T-helper 17 cell (primary cell): ENCODE measurements at places on chromosomes 4 and X. TPM values are rescaled to one million over a fixed set of nuclear protein-coding genes. Genes with fewer than 3 reads are reported as not detected.

The BLTP1 gene
- 93.8 TPM for total RNA-seq

The KLHL13 gene
- total RNA-seq, result 0.20 TPM

The ATOH1 gene
- not detected for total RNA-seq

The MAP9 gene
- 19.5 TPM for total RNA-seq

The HTR2C gene
- not detected for total RNA-seq

The MAGEA10 gene
- not detected for total RNA-seq

The FAM9C gene
- total RNA-seq, result not detected

- H3K36me3 ChIP-seq, result no peaks in the 10 kb centered on the region
- DNase-seq, result no peak
- H3K27me3 ChIP-seq, result peaks cover 8% of the 10 kb centered on the region
- H3K4me1 ChIP-seq, result no peaks in the 10 kb centered on the region
- H3K4me3 ChIP-seq, result no peak overlapping the region
Measured at GRCh38 chr4:17072483-17072882, 174.0 kb upstream of the LDB2 start.

DNA sequence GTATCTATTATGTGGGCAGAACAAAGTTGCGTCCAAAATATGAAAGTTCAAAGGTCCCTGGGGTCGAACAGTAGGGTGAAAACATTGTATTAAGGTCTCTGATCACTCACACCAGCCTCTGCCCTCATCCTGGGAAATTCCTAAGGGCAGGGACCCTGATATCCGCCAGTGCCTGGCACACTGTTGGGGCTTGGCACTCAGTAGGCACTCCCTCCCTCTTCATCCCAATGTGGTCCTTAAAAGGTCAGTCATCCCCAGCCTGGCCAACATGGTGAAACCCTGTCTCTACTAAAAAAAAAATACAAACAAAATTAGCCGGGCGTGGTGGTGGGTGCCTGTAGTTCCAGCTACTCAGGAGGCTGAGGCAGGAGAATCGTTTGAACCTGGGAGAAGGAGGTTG is 6.3 kb downstream of the NDUFB11 start:
- no peak for DNase-seq
- no peak overlapping the region for H3K27ac ChIP-seq
- H3K36me3 ChIP-seq, result peaks cover 4% of the 10 kb centered on the region
- no peak overlapping the region for H3K4me3 ChIP-seq
- peaks cover 11% of the 10 kb centered on the region for H3K4me1 ChIP-seq

DNA sequence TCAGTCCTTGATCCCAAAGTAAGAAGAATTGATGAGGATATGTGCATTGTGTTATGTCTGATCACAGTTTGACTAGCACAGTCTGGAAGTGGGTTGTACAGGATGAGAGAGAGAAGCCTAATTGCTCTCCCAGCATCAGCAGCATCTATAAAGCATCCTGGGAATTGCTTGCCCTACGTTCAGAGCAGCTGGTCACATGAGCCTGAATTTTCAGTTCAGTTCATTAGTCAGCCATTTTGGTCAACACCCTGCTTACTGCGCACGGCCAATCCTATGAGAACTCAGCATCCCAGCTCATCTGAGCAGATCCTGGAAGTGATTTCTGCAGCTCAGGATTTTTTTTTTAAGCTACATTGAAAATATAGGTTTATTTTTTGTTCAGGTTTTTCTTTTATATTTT is at the start of gene RUFY3:
TSS of gene RUFY3 (plus strand) at position 218 of the 400 bp plus-strand sequence. CDS start 610 bp downstream, outside the sequence.
- peak within 1 kb of the TSS; percentile 41 for H3K4me3 ChIP-seq
- H3K36me3 ChIP-seq, result no peaks in the 10 kb centered on the region
- H3K4me1 ChIP-seq, result peaks cover 9% of the 10 kb centered on the region

GRCh38 chrX:48472851-48473703 is 2.9 kb upstream of the FTSJ1 start:
- H3K4me1 ChIP-seq, result peaks cover 24% of the 10 kb centered on the region
- no peak overlapping the region for H3K4me3 ChIP-seq
- H3K27ac ChIP-seq, result no peak overlapping the region
- no peaks in the 10 kb centered on the region for H3K27me3 ChIP-seq
- DNase-seq, result no peak

GRCh38 chrX:134406356-134407064 is 53.5 kb upstream of the HPRT1 start:
- H3K36me3 ChIP-seq, result no peaks in the 10 kb centered on the region
- H3K27me3 ChIP-seq, result no peaks in the 10 kb centered on the region
- no peak overlapping the region for H3K27ac ChIP-seq
- peaks cover 2% of the 10 kb centered on the region for H3K4me1 ChIP-seq
- no peak overlapping the region for H3K4me3 ChIP-seq

GRCh38 chr4:30950737-30951136 is 230.6 kb downstream of the PCDH7 start:
- no peaks in the 10 kb centered on the region for H3K36me3 ChIP-seq
- DNase-seq, result no peak

GRCh38 chr4:171519457-171519856 is 293.7 kb upstream of the GALNTL6 start:
- no peaks in the 10 kb centered on the region for H3K36me3 ChIP-seq
- H3K4me1 ChIP-seq, result no peaks in the 10 kb centered on the region
- H3K27ac ChIP-seq, result no peak overlapping the region
- DNase-seq, result no peak

- no peak overlapping the region for H3K4me3 ChIP-seq
- H3K27ac ChIP-seq, result no peak overlapping the region
- no peak for DNase-seq
Measured at GRCh38 chr4:186404562-186405134, 138.7 kb downstream of the F11 start.

DNA sequence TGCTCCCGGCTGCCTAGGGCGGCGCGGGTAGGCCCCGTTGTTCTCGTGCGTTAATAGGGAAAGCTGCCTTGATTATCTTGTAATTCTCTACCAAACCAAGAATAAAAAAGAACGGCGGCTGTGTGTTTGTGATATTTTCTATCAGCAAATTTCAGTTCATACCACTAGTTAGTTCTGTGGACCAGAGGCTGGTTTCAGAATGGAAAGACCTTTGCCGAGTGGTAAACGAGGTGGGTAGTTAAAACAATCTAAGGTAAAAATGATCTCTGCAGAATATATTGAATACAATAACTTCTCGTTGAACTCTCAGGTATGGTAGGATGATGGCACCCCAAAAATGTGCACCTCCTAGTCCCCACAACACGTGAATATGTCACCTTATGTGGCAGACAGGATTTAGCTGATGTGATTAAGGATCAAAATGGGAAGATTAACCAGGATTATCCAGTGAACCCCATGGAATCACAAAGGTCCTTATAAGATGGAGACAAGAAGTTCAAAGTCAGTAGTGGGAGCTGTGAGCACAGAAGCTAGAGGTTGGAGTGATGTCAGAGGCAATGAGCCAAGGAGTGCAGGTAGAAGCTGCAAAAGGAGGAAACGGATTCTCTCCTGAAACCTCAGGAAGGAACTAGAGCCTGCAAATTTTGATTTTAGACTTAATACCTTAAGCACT is 574 bp upstream of the CFAP97 start:
- DNase-seq, result no peak
- H3K27ac ChIP-seq, result peak overlapping the region; percentile 99
- H3K27me3 ChIP-seq, result no peaks in the 10 kb centered on the region
- peak overlapping the region; percentile 97 for H3K4me3 ChIP-seq

- no peaks in the 10 kb centered on the region for H3K36me3 ChIP-seq
- H3K4me3 ChIP-seq, result no peak overlapping the region
- no peak overlapping the region for H3K27ac ChIP-seq
- DNase-seq, result no peak
- no peaks in the 10 kb centered on the region for H3K27me3 ChIP-seq
Measured at GRCh38 chr4:146415829-146416228, 105.9 kb downstream of the SLC10A7 start.

DNA sequence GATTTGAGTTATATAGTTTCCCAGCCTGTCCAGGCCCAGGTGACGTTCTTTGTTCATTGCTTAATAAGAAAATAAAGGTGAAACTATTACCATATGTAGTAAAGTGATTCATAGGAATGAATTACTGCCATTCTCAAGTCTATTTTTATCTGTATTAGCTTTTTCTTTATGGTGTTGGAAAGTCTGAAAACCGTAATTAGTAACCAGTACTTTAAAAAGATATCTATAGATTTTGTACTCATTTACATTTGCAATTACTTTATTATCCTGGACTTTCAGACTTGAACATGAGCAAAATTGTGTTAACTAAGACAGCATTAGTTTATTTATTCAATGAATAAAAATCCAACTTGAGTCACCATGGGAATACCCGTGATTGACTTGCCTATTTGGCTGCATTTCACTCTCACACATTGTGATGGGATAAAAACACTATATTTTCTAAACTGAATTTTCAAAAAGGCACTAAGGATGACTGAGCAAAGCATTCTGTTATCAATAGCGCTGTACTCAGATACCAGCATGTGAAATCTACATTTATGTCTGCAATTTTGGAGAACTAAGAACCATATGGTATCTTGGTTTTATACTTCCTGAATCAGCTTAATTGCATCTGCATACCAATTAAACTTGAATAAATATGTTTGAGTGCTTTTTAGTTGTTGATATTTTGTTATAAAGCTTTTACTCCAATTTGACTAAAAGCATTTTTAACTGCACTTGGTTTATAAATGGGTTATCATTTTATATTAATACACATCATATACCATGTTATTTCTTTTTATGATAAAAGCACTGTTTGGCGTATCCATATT is 154.6 kb downstream of the CCSER1 start:
- no peaks in the 10 kb centered on the region for H3K27me3 ChIP-seq
- H3K27ac ChIP-seq, result no peak overlapping the region
- H3K4me1 ChIP-seq, result peaks cover 3% of the 10 kb centered on the region

- no peaks in the 10 kb centered on the region for H3K36me3 ChIP-seq
- no peak overlapping the region for H3K27ac ChIP-seq
- no peak overlapping the region for H3K4me3 ChIP-seq
- DNase-seq, result no peak
Measured at GRCh38 chr4:6225469-6225868, 25.1 kb upstream of the JAKMIP1 start.

DNA sequence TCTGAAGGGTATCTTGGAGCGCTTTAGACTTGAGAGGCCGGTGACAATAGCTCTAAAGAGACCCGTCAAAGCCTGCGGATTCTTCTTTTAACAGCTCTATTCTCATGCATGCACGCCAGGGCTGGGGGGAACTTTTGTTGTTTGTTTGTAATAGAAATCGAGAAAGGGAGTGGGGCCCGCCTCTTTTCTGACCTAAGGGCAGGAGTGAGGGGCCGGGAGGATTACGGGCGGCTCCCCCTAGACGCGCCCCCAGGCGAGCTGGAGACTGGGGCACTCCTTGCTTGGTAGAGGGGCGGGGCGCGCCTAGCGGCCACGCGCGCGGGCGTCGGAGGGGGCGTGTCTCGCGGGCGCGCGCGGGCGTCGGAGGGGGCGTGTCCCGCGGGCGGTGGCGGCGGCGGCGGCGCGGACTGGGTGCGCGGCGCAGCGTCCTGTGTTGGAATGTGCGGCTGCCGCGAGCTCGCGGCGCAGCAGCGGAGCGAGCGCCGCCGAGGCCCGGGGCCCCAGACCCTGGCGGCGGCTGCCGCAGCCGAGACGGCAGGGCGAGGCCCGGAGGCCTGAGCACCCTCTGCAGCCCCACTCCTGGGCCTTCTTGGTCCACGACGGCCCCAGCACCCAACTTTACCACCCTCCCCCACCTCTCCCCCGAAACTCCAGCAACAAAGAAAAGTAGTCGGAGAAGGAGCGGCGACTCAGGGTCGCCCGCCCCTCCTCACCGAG is at the start of gene REST:
TSS of gene REST (plus strand) at position 412 of the 717 bp plus-strand sequence. CDS start 2,739 bp downstream, outside the sequence.
- H3K4me1 ChIP-seq, result peaks cover 34% of the 10 kb centered on the region
- peak within 1 kb of the TSS; percentile 95 for H3K27ac ChIP-seq

- no peaks in the 10 kb centered on the region for H3K36me3 ChIP-seq
- H3K4me3 ChIP-seq, result no peak overlapping the region
- H3K27ac ChIP-seq, result no peak overlapping the region
- H3K27me3 ChIP-seq, result no peaks in the 10 kb centered on the region
- DNase-seq, result no peak
- no peaks in the 10 kb centered on the region for H3K4me1 ChIP-seq
Measured at GRCh38 chrX:69995362-69996112, 54.2 kb downstream of the AWAT2 start.

- no peaks in the 10 kb centered on the region for H3K4me1 ChIP-seq
- no peak overlapping the region for H3K4me3 ChIP-seq
- no peak overlapping the region for H3K27ac ChIP-seq
- DNase-seq, result no peak
- peaks cover 51% of the 10 kb centered on the region for H3K27me3 ChIP-seq
Measured at GRCh38 chr4:76704133-76704881, 193.6 kb downstream of the SOWAHB start.

- no peaks in the 10 kb centered on the region for H3K27me3 ChIP-seq
- no peak overlapping the region for H3K27ac ChIP-seq
- no peak overlapping the region for H3K4me3 ChIP-seq
- H3K4me1 ChIP-seq, result peaks cover 2% of the 10 kb centered on the region
- no peak for DNase-seq
- no peaks in the 10 kb centered on the region for H3K36me3 ChIP-seq
Measured at GRCh38 chrX:45351478-45351877, 150.8 kb upstream of the DIPK2B start.

GRCh38 chr4:21652508-21653231 is 295.9 kb downstream of the KCNIP4 start:
- H3K27ac ChIP-seq, result no peak overlapping the region
- no peaks in the 10 kb centered on the region for H3K4me1 ChIP-seq

DNA sequence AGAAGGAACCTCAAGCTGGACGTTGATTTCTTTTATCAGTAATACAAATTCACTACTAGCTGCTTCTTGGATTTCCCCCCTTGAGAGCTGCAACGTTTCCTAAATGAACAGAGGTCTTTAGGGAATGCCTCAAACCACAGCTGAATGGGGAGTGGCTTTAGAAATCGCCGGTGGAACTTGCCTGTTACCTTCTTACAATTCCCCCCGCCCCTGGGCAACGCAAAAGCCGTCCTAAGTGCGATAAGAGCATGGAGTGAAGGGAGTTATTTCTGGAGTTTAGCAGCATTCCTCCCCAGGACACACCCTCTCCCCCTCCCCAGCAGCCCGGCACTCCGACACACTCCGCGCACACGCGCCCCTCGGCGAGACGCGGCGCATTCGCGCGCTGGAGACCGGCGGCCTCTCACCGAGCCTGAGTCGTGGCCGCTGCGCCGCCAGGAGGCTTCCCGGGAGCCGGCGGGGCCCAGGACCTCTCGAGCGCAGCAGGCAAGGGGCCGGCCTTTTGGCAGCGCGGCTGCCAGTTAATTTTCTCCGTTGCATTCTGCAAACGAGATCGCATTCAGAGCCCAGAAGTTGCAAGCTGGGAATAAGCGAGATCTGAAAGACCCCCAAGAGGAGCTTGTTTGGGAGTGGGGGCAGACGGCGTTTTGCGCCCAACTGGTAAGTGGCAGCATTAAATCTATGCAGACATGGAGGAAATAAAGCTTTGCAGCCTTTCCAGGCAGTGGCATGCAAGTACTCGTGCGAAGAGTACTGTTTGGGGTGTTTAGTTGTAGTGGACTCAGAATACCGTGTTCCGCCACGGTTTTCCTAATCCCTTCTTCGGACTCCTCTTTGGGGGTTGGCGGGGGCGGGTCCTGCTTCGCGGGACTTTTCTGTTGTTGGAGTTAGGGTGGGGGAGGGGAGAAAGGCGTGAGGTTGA is 134.7 kb downstream of the PALLD start:
- H3K27me3 ChIP-seq, result peaks cover 80% of the 10 kb centered on the region
- DNase-seq, result no peak

GRCh38 chr4:101259876-101260275 is 87.5 kb downstream of the PPP3CA start:
- H3K36me3 ChIP-seq, result no peaks in the 10 kb centered on the region
- DNase-seq, result no peak
- peaks cover 46% of the 10 kb centered on the region for H3K4me1 ChIP-seq
- peak overlapping the region; percentile 80 for H3K27ac ChIP-seq
- no peaks in the 10 kb centered on the region for H3K27me3 ChIP-seq

- H3K27me3 ChIP-seq, result peaks cover 36% of the 10 kb centered on the region
- peaks cover 5% of the 10 kb centered on the region for H3K4me1 ChIP-seq
- DNase-seq, result no peak
- H3K36me3 ChIP-seq, result no peaks in the 10 kb centered on the region
- H3K27ac ChIP-seq, result no peak overlapping the region
Measured at GRCh38 chr4:127622921-127623796, 9.6 kb upstream of the INTU start.

GRCh38 chrX:85685843-85686242 is 306.4 kb upstream of the POF1B start:
- no peak overlapping the region for H3K4me3 ChIP-seq
- H3K36me3 ChIP-seq, result no peaks in the 10 kb centered on the region
- H3K4me1 ChIP-seq, result no peaks in the 10 kb centered on the region
- H3K27ac ChIP-seq, result no peak overlapping the region
